ENCODE measurements at places on chromosomes 11 and 22.
A peak's percentile ranks its signal among the peaks of the same experiment; 100 is the strongest.

GRCh38 chr11:74195828-74196227, 24.7 kb downstream of the PPME1 start:
- DNase-seq: peak; percentile 40

GRCh38 chr11:2460540-2461252, 15.9 kb downstream of the KCNQ1 start:
- no peak for DNase-seq

DNA sequence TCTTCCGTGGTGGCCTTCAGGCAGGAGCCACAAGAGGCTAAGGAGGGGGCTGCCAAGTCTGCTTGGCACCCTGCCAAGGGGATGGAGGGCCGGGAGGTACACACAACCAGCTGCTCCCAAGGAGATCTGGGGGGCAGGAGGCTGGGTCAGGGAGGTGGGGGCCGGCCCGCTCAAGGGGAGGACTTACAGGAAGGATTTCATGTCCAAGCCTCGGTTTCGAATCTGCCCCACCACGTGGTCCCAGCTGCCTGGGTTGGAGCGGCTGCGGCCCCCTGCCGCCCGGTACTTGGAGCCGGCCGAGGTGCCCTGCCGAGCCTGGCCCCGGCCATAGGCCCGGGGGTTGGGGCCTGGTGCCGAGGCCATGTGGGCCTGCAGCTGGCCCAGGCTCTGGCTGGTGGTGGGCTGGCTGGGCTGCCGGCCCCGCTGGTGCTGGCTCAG, 33.5 kb downstream of the LRRC10B start:
- no peak for DNase-seq

DNA sequence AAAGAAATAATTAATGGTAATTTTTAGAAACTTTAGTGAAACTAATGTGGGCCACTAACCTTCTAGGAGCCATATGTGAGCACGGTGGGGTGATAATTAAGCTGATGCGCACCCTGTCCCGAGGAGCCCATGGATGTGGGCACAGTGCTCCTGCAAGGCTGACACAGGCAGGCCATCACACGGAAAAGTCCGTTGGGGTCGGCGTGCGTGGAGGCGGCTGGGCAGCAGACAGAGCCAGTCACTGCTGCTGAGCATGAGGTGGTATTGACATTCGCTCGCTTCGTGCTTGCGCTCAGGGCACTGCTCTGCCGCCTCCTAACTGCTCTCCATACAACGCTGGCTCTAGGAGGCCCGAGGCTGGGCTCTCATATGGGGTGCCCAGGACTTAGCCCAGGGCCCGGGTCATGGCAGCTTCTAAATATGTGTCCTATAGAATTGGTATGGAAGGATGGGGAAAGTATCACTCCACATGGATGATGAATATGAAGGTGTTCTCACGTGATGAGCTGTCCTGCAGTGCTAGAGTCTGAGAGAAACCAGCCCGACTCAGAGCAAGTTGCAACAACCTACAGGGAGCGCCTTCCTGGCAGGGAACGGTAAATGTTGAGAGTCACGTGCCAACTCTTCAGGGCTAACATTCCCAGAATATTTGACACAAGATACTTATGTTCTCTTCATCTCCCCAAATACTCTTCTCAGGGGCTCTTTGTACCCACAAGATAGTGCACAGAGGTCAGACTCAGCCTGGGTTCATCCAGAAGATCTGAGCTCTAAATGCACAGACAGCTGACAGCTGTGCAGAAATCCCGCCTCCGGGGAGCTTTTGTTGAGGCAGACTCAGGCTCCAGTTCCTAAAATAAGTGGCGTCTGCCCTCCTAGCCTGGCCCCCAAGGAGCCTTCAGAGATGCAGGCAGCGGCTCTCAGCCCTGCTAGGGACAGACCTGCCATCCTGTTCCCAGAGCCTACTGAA, 50.6 kb upstream of the ARFGAP3 start:
- no peak for DNase-seq

GRCh38 chr11:34850334-34850733, 65.8 kb downstream of the APIP start:
- no peak for DNase-seq

DNA sequence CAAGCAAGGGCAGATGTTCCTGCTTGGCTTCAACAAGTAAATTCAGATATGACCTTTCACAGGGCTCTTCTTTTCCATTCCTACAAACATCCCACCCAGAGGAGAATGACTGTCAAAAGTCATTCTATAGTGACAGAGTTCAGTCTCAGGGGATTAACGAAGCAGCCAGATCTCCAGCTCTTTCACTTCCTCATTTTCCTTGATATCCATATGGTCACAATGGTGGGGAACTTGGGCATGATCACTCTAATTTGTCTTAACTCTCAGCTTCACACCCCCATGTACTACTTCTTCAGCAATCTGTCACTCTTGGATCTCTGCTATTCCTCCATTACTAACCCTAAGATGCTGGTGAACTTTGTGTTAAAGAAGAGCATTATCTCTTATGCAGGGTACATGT, 15.0 kb upstream of the OR8B8 start:
- no peak for DNase-seq

DNA sequence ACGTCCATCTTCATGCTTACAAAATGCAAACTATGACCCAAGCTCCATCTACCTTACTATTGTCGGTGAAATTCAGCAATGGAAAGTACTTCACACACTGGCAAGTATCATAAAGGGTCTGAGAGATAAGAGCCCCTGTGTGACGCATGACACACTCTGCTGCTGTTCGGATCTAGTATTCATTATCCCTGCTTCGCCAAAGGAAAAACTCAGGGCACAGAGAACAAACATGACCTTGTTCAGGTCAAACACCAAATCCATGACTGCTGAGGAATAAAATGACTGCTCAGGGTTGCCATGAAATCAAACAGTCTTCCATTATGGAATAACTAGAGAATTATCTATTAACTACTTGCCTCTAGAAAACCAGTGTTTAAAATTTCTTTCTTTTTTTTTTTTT, 73.0 kb downstream of the MICAL3 start:
- peak; percentile 40 for DNase-seq

- DNase-seq: no peak
These were observed 4.6 kb downstream of the CTSF start for GRCh38 chr11:66563832-66564231.

DNA sequence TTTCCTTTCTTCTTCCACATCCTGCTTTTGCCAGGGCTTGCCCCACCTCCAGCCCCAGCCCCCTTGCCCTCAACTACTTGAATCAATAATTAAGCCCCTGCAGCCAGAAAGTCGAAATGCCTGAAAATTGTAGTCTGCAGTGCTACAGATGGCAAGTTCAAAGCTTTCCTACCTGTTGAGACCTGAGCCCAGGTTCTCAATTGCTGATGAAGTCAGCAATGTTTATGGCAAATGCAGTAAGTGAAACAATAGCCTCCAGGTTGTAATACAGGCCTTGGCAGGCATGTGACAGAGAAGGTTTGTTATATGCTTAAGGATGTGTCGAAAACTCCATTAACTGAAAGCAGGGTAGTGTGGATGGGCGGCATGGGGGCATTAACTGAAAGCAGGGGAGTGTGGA, 181.1 kb upstream of the SESN3 start:
- no peak for DNase-seq

GRCh38 chr11:113105592-113105991, 144.4 kb downstream of the NCAM1 start:
- DNase-seq: no peak

GRCh38 chr11:47179655-47179991, 2.9 kb upstream of the ARFGAP2 start:
- peak; percentile 75 for DNase-seq

DNA sequence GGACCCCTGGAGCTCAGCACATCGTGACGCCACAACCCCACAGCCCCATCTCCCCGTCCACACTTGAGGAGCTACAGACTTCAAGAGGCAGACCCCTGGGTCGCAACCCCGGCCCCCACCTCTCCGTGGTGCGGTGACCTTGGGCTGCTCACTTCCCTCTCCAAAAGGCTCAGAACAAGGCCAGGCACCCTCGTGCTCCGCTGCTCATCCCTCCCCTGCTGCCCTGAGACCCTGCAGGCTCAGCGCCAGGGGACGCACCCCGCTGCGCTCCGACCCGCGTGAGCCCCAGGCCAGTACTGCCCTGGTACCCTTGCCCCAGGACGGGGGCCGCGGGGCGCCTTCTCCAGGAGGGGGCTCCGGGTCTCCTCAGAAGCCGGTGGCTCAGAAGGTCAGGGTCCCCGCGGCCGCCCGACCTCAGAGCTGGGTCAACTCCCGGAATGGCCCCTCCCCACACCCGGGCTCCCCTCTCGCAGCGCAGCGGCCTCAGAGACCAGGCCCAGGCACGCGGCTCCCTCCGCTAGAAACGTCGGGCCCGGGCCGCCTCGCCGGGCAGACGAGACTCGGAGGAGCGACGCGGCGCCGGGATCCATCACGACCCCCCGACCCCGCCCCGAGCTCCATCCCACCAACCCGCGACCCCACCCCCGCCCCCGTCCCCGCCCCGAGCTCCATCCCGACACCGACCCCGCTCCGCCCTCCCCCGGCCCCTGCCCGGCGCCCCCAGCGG, 563 bp downstream of the GATD1 start:
- peak; percentile 53 for DNase-seq

DNA sequence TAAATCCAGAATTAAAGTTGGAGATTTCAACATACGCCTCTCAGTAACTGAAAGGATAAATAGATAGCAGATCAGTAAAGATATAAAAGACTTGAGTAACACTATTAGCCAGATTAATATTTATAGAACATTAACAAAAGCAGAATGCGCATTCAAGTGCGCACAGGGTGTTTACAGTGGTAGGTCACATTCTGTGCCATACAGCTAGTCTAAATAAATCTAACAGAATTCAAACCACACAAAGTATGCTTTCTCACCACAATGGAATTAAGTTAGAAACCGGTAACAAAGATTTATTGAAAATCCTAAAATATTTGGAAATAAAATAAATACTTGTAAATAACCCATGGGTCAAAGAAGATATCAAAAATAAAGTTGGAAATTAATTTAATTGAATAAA, 341.0 kb downstream of the DYNC2H1 start:
- DNase-seq: no peak

- no peak for DNase-seq
These were observed 18.9 kb upstream of the CARD18 start for GRCh38 chr11:105158436-105158835.

GRCh38 chr22:19383292-19383691, 48.2 kb downstream of the HIRA start:
- DNase-seq: no peak

DNA sequence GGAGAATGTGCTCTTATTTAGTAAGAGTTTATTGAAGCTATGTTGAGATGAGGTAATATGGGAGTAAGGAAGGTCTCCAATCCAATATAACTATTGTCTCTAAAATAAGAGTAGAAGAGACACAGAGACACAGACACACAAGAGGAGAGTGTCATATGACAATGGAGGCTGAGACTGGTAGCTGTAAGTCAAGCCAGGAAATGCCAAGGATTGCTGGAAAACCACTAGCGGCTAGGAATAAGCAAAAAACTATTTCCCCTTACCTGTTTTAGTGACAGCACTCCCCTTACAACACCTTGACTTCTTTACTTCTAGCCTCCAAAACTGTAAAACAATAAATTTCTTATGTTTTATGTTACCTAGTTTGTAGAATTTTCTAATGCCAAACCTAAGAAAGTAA, 1652.8 kb downstream of the LRRC4C start:
- DNase-seq: no peak

DNA sequence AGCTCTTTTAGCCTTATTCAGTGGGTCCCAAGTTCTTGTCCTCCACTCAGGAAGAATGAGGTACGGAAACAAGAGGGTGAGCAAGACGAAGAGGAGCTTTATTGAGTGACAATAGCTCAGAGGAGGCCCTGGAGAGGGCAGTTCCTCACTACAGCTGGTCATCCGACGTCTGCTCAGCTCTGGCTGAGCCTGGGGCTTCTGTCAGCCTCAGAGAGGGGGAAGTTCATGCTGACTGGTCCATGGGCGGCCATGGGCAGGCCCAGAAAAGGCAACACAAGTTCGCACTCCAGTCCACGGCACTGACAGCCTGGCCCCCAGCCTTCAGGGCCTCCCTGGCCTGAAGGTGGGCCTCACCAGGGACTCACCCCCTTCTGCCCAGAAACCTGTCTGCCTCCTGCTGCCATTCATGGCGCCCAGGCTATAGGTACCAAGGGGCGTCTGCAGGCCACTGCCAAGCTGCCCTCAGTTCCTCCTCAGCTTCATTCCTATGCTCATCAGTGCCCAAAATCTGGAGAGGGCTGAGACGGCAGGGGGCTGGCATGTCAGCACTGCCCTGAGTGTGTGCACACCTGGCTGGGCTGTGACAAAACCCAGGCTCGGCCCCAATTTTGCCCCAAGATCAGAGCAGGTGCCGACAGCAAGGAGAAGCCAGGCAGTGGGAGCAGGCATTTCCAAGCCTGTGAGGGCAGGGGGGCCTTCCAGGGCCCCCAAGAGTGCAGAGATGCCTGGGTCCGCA, 21.7 kb upstream of the KIAA0930 start:
- DNase-seq: no peak

DNA sequence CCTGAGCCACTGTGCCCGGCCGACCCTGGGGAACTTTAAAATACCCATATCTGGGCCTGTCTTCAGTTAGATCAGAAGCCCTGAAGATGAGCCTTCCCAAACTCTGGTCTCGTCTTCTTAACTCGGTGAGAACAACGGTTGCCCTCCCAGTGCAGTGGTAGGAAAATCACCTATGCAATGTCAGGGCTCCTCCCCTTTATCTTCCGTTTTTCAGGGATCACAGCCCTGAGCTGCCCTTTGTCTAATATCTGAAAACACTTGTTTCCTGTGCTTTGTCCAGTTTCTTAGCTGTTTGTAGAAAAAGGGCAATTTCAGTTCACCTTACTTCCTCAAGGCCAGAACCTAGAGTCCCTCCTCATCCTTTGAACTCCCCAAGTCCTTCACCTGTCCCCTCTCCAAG, 9.4 kb downstream of the DRAP1 start:
- no peak for DNase-seq

DNA sequence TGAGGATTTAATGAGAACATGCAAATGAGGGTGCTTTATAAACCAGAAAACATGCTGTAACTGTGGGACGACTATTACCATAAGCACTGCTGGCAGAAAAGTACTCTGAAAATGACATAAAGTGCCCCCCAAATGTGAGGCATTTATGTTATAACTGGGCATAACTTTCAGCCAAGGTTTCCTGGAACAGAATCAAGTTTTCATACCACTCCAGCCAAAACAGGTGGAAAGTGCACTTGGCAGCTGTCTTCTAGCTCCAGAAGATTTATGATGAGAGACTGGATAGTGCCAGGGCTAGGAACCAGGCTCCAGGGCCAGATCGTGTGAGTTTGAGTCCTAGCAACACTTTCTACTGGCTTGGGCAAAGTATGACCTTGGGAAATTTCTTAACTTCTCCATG, 339.2 kb downstream of the TENM4 start:
- no peak for DNase-seq

DNA sequence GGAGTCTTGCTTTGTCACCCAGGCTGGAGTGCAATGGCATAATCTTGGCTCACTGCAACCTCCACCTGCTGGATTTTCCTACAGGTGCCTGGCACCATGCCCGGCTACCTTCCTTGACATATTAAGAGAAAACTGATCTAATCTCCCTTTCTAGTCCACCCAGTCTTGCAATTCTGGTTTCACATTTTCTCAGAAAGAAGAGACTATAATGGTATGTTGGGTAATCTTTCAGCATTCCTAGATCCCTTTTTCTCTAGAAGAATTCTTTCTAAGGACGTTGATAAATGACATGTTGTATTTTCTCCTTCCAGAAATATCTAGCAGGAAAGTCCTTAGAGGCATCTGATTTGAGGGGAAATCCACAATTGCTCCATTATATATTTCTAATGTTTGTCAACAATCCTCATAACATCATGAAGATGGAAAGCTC, 10.4 kb upstream of the HSPA8 start:
- DNase-seq: no peak

Data from dermis blood vessel endothelial cell (primary cell).